ENCODE measurements at places on chromosomes 2 and 18.

DNA sequence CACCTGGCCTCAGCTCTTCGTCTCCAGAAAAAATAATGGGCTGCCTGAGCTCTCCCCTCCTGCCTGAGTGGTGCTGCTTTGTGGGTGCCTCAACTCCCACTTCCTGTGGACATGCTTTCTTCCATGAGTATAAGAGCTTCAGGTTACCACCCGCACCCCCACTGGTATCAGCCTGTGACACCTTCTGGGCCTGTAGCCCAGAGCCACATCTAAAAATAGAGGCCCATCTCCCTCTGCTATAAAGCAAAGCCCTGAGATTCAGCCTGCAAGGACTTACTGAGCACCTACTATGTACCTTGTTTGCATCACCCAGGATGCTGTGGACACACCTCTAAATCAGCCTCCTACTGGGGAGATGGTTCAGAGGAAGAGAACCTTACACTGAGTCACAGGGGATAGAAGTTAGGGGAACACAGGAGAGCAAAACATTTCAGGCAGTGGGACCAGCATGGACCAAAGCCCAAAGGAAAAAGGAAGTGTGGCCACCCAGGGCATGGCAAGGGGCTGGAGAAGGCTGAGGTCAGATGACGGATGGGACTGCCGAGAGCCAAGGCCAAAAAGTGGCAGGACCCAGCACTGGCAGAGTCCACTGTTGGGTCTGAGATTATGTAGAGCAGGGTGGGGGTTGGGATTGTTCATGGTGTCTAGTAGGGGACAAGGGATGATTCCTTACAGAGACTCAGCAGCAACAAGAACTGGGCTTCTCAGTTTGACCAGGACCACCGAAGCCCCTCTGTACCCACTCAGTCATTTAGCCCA lies 123.7 kb upstream of the PPP1CB start:
- peak; percentile 56 for DNase-seq

- DNase-seq, result no peak
Measured at GRCh38 chr2:73983322-73984202, 1.1 kb upstream of the TET3 start.

- DNase-seq, result peak; percentile 75
Measured at GRCh38 chr2:179268277-179268925, 3.8 kb upstream of the SESTD1 start.

- DNase-seq, result no peak
Measured at GRCh38 chr2:198662905-198663304, 794.8 kb downstream of the SATB2 start.

GRCh38 chr2:208415897-208416296 lies 9.3 kb downstream of the PTH2R start:
- DNase-seq, result no peak

- DNase-seq, result peak; percentile 45
Measured at GRCh38 chr2:189249901-189250300, 70.3 kb upstream of the COL5A2 start.

- DNase-seq, result peak; percentile 88
Measured at GRCh38 chr2:172249986-172250385, 147.3 kb upstream of the DLX2 start.

GRCh38 chr2:95552911-95553310 lies 38.9 kb upstream of the TRIM43 start:
- peak; percentile 13 for DNase-seq

DNA sequence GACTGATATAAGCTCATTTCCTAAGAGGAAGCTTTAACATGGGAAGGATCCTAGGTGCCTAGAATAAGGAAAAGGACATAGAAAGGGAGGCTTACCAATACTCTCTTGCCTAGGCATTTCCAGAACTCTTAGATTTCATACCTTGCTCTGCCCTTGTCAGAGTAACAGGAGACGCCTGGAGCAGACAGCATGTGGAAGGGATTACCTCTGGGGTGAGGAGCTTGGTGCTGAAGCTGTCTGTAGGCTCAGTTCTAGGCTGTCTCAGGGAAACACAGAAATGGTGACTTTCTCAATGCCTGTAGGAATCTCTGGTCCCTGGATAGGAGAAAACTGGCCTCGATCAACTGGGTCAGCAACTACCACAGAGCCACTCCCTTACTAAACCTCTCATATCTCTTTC lies 150.0 kb downstream of the SLC4A3 start:
- DNase-seq, result no peak

- peak; percentile 51 for DNase-seq
Measured at GRCh38 chr2:31383471-31384153, 30.9 kb downstream of the XDH start.

- DNase-seq, result no peak
Measured at GRCh38 chr18:75694292-75694691, 266.8 kb upstream of the SMIM21 start.

GRCh38 chr2:214014551-214015220 lies 396.2 kb upstream of the VWC2L start:
- peak; percentile 10 for DNase-seq

GRCh38 chr2:148592791-148593190 lies 51.8 kb upstream of the EPC2 start:
- DNase-seq, result no peak

DNA sequence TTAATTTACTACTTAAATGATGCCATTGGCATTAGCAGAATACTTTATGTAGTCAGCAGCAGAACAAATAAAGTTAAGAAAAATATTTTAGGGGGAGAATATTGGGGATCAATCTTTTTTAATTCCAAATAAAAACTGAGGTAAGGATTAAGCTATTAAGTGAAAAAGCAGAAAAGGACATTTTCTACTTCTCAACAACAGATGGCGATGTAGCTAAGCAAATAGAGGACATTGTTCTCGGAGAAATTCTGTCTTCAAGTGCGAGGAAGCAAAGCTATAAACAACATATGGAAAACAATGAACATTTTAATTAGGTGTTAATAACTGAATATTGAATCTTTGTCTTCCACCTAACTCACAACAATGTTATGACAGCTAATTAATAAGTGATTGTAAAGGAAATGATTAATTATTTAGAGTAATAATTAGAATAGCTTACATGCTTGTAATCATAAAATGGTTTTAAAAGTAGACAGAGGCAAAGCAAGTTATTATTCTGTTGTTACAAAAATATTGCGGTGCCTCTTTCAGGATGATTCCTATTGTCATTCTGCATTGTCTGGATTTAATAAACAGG lies 32.9 kb upstream of the CCDC93 start:
- DNase-seq, result peak; percentile 50

GRCh38 chr2:42124011-42124785 lies 45.0 kb upstream of the EML4 start:
- DNase-seq, result no peak

DNA sequence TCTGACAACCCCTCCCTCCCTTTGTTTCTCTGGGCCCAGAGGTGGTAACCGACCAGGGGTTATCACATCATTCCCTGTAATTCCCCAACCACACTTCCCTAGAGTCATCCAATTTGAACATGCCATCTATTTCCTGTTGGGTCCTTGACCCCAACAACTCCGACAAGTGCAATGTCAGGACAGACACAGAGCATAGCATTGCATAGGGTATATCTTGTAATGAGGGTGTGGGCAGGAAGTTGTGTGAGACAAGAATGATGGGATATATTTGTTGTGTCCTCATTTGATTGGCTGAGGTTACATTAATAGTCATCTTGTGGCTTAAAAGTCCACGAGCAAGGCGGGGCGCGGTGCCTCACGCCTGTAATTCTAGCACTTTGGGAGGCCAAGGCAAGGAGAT lies 33.4 kb upstream of the CNOT11 start:
- DNase-seq, result no peak

GRCh38 chr2:85917887-85918795 lies 29.4 kb upstream of the ST3GAL5 start:
- DNase-seq, result no peak

DNA sequence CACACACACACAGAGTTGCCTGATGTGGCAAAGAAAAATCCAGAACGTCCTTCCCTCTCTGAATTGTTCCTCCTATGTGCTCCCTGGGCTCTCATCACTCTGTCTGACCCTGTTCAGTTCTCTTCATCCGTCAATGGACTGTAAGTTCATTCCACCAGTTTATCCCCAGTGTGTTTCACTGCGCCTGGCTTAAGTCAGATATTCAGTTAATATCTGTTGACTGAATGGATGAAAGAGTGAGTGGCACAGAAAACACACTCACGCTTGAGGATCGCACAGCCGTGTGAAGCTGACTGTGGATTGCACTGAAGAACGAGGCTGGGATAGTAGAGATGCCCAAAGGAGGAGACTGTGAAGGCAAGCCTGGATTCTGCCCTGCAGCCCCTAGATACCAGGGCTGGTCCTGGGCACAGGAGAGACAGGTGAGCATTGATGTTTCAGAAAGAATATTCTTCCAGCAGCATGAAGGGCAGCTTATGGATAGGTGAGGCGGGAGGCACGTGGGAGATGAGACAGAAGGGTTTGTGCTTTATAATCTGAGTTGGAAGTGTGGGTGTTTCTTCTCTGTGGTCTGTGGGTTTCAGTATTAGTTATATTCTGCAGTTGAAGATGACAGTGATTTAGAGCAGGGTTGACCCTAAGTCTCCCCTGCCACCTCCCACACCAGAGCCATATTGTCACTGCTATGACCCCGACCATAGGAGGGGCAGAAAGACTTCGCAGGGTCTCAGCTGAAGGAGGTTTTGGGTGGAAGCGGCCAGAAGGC lies 129.9 kb downstream of the SOCS6 start:
- DNase-seq, result no peak

- DNase-seq, result peak; percentile 35
Measured at GRCh38 chr2:47833516-47833968, 50.6 kb downstream of the MSH6 start.

DNA sequence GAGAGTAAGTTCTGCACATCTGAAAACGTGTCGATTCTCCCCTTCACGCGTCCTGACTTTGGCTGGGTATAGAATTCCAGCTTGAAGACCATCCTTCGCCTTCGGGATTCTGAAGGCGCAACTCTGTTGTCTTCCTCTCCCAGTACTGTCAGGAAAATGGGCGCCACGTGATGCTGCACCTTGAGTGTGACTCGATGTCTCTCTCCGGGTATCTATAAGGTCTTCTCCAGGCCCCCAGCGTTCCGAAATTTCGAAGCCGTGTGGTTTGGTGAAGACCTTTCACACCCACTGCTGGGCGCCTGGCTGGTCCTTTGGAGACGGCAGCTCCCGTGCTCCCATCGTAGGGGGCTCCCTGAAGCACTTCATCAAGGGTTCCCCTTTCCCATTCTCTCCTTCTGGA lies 203.7 kb downstream of the HDAC4 start:
- no peak for DNase-seq

DNA sequence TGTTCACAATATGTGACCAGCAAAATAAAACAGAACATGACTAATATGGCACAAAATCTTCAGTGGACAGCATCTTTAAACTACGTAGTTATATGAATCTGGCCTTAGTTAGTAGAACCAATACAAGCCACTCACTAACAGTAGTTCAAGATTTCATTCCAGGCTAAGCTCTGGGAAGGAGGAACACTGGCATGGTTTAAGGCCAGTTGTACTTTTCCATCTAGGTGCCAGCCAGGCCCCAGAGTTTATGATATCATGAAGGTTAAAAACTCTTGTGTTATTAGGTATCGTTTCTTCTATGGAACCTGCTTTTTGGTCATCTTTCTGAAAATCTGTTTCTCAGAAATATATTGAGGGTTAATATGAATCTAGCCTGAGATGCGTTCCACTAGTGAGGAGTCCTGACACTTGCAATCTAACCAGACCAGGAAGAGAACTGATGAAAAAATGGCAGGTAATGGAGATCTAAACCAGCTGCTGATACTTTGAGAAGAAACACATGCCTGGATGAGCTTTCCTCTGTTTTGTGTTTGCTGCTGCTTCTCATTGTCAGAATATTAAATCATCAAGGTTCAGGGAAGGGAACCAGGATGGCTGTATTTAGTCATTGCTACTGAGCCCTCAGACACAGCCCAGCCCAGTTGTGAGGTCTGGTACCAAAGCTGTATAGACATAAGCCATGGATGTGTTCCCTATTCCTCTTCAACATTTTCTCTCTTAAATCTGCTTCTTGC lies 182.8 kb upstream of the SETBP1 start:
- DNase-seq, result no peak

GRCh38 chr2:41194230-41194629 lies 742.3 kb upstream of the SLC8A1 start:
- no peak for DNase-seq

- no peak for DNase-seq
Measured at GRCh38 chr2:126739141-126739540, 83.2 kb downstream of the GYPC start.

- DNase-seq, result no peak
Measured at GRCh38 chr2:25566094-25566493, 107.3 kb downstream of the DTNB start.

DNA sequence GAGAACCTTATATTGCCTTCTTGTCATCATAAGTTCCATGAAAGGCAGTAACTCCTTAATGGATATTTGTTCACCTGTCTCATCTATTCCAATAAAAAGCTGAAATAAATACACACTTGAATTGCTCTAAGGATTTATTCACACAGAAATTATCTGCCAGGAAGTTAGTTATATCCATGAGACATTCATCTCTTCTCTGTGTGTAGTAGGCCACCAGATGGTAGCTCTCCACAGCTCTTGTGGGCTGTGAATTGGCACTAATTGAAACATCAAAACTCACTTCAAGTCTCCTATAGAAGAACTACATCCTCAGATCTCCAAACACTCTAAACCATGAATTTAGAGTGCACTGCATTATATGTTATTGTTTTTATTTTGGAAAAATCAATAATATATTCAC lies 189.6 kb downstream of the DSC3 start:
- DNase-seq, result no peak

DNA sequence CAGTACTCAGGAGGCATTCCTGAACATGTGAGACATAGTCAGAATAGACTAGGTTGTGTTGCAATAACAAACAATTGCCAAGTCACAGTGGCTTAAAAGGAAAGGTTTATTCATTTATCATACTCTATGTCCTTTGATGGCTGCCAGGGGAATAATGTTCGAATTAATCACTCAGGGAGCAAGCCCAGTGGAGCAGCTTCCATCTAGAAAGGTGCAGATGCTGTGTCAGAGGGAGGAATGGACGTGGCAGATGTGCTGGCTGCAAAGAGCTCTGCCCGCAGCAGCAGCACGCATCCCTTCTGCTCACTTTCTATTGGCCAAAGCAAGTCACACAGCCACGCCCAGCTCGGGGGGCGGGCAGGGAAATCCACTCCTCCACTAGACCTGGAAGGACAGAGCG lies 105.9 kb upstream of the AQP4 start:
- DNase-seq, result no peak

DNA sequence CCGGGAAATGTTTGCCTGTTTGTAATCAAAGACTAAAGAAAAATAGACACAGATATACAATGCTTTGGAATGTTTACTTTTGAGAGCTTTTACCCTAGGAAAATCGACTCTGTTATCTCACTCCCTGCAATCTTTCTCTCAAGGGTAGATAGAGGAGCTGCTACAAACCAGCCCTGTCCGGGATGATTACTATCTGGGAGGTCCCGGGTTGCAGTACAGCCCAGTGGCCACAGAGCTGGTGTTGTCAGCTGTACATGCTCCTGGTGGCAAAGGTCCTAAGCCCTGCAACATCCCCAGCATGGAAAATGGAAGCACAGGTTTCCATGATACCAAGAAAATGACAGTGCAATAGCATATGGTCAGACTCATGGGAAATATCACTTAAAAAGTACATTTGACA lies 570.5 kb upstream of the SOX11 start:
- no peak for DNase-seq

DNA sequence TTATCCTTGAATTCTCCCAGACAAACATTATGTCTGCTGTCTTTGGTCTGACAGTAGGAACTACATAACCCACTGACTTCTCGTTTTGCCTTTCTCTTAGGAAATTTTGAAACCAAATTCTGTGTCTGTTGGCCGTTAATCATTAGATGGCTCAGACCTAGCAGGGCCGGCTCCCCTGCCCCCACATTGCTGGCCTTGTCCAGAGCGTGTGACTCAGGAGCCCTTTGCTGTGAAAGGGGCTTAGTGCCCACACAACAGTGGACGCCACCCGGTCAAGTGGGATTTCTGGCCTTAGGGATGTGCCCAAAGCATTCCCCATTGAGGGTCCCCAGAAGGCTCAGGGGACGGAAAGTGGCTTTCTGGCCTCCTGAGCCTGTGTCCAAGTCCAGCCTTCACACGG lies 137.5 kb downstream of the CTIF start:
- no peak for DNase-seq

Measured in EH (cell line).